ENCODE measurements at places on chromosomes 5 and 9. TPM values are rescaled to one million over a fixed set of nuclear protein-coding genes. Genes with fewer than 3 reads are reported as not detected.

Gene VDAC1
- 438 TPM for total RNA-seq

Gene GRXCR2
- total RNA-seq = not detected

DNA sequence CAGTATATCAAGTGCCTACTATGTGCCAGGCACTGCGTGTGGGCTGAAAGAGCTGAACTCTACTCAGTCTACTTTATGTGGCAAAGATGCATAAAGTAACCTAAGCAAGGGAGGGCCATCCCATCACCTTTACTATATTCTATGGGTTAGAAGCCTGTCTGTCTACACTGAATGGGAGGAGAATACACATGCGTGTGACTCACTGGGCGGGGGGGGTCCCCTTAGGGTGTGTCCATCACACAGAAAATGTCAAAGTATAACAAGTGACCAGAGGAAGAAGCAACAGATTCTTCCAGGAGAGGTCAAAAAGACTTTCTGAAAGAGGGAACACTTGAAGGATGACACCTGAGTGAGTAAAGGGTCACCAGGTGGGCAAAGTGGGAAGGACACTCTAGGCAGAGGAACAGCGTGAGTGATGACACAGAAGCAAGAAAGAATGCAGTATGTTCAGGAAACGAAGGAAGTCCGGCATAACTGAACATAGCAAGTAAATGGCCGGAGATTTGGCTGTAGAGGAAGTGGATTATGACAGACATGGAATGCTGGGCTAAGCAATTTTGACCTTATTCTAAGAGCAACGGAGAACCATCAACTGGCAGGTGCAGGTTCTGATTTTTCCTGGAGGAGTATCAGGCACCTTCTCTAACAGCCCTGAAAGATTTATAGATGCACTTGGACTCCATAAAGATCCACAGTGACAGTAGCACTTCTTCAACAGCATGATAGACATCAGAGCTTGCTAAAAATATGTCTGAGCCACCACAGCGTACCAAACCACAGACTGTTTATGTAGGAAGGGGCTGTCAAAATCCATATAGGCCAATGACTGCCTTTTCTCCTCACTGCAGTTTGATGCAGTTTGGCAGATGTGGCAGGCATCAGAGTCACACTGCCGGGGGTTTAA is 8.0 kb upstream of the WHRN start:
- no peak for DNase-seq

- no peak for DNase-seq
Observed at GRCh38 chr9:81724242-81724889, 35.0 kb upstream of the TLE1 start.

DNA sequence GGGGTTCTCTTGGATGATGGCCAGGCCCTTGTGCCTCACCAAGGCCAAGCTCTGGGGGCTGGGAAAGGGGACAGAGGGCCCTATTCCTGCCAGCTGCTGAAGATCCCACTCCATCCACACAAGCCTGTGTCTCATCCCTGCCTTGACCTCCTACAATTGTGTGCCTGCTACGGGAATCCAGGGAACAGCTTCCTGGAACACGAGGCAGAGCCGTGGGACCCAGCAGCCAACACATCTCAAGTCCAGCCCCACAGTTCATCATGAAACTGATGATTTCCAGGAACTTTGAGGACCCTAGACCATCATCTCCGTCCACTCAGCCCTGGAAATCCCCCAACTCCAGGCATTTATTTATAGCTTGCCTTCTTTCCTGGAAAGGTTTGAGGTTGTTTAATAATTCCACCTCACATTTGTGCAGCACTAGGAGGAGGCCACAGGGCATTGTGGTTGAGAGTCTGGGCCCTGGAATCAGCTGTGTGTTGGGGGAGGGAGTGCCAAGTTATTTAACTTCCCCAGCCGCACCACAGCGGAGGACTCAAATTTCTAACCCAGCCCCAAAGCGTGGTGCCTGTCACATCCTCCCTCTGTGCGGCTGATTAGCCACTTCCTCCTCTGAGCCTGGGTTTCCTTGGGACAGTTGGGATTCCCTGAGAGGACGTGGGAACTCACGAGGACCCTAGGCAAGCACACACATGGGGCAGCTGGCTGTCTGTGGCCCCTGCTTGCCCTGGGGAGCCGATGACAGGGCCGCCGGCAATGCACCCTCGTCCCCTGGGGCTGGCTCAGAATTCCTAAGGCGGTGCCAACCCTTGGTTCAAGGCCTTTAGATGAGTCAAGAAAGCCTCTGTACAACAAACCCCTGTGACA is 58.2 kb upstream of the GGTA1 start:
- no peak for DNase-seq

DNA sequence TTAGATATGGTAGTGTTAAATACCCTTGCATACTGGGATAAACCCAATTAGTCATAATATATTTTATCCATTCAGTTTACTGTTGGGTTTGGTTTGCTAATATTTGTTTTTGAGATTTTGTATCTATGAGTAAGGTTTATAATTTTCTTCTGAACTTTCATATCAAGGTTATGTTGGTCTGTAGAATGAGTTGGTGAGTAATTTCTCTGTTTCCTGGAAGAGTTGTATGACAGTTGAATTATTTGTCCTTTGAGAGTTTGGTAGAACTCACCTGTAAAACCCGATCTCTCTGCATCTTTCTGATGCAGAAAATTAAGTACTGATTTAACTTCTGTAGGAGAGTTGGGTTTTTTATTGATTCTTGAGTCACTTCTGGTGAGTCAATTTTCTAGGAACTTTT is 20.4 kb downstream of the DDX4 start:
- no peak for DNase-seq

GRCh38 chr9:16385590-16385989 is 484.9 kb downstream of the BNC2 start:
- DNase-seq = no peak
